ENCODE measurements at places on chromosomes 6 and 20. TPM values are rescaled to one million over a fixed set of nuclear protein-coding genes. Genes with fewer than 3 reads are reported as not detected.
A peak's percentile ranks its signal among the peaks of the same experiment; 100 is the strongest.

Gene TINAG
- total RNA-seq, result 3.5 TPM

DNA sequence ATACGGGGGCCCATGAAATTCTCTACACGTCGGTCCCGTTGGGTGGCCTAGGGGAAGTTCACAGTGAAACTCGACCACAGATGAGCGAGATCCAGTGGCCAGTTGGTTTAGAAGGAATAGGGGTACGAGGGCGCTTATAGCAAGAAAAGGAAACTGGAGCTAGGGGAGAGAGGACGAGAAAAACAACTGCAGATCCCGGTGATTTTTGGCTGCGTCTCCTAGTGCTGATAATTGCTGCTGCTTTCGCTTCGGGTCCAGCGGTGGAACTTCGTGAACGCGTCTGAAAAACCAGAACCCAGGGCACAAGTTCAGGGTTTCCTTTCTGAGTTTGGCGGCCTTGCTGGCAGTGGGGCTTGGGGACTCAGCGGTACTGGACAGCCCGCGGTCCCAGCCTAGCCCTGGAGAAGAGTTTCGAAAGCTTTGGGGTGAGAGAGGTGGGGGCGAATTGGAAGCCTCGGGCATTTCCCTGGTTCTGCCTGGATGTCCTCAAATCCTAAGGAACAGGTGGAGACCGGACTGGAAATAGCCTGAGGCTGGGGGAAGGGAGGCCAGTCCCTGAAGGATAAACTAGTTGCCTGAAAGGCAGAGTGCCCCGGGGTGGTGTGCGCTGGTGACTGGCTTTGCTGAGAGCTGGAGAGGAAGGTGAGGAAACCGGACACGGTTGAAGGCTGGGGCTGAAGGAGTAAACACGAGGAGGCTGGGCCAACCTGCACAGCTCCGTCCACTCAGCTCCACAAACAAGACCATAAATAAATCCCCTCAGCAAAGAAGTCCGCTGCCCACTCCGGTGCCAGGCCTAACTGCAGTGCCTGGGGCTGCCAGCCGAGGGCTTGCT lies 793 bp downstream of the GMPR start:
- H3K4me3 ChIP-seq, result peak overlapping the region; percentile 73
- H3K4me1 ChIP-seq, result peaks cover 31% of the 10 kb centered on the region
- DNase-seq, result peak; percentile 80

DNA sequence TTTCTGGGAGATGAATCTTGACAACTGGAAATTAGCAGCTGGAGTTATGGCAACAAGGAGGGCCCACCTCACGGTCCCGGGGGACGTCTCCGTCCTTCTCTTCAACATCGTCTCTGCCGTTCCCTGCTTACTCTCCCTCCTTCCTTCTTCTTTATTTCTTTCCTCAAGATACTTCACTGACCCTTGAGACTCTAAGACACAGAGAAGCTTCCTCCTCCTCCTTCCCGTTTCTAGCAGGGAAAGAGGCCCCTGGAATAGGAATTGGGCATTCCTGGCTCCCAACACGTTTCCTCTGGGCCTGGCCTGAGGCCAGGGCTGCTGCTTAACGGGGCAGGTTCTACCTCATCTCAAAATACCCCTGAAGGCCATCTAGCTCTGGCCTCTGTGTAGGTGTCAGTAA lies 189.9 kb upstream of the GMDS start:
- H3K36me3 ChIP-seq, result no peaks in the 10 kb centered on the region

GRCh38 chr20:48230216-48230615 lies 444.9 kb upstream of the SULF2 start:
- H3K27ac ChIP-seq, result no peak overlapping the region
- no peaks in the 10 kb centered on the region for H3K27me3 ChIP-seq

- H3K4me1 ChIP-seq, result peaks cover 7% of the 10 kb centered on the region
- DNase-seq, result no peak
- peaks cover 9% of the 10 kb centered on the region for H3K36me3 ChIP-seq
- no peak overlapping the region for H3K4me3 ChIP-seq
- H3K27me3 ChIP-seq, result no peaks in the 10 kb centered on the region
These were observed 5.5 kb downstream of the ZNF334 start for GRCh38 chr20:46507760-46508407.

DNA sequence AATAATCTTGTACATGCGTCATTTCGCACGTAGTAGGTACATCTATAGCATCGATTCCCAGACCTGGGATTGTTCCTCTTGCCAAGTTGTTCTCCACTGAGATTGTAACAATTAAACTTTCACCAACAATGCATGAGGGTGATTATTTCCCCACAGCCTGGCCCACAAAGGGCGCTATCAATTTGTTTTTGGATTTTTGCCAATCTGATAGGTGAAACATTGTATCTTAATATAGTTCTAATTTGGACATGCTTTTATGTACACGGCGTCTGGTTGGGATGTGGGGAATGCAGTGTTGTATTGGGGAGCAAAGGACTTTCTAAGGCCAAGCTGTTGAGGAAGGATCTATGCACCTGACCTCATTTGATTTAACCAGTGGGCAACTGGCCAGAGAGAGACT lies 59.5 kb downstream of the VEGFA start:
- H3K27me3 ChIP-seq, result no peaks in the 10 kb centered on the region
- H3K27ac ChIP-seq, result no peak overlapping the region
- DNase-seq, result no peak
- H3K36me3 ChIP-seq, result no peaks in the 10 kb centered on the region
- H3K4me1 ChIP-seq, result peaks cover 27% of the 10 kb centered on the region
- H3K4me3 ChIP-seq, result no peak overlapping the region

- peaks cover 73% of the 10 kb centered on the region for H3K27me3 ChIP-seq
- no peaks in the 10 kb centered on the region for H3K36me3 ChIP-seq
- H3K4me1 ChIP-seq, result peaks cover 16% of the 10 kb centered on the region
- DNase-seq, result peak; percentile 87
- H3K4me3 ChIP-seq, result no peak overlapping the region
- no peak overlapping the region for H3K27ac ChIP-seq
These were observed 4.9 kb upstream of the BIRC7 start for GRCh38 chr20:63230800-63231268.

DNA sequence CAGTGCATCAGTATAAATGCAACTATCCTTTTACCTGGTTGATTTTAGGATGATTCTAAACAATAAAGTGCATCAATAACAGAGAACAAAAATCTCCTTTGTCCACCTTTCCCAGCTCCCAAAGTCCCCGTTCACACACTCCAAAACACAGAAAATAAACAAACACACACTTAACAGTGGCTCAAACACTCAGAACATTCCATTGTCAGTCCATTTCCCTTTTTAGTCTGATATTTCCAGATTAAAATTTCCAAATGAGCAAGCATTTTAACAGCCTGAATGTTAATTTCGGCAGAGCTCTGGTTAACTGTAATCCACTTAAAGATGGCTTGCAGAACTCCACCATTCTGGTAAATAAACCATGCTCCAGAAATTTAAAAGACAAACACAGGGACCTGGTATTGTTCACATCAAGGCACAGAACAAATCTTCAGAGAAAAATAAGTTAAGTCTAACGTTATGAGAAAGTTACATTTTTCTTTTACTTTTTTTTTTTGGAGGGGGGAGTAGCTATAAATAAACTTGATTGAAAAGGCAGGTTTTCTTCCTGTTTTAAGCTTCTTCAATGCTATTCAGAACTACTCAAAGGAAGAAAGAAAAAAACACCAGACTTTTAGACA lies 100.8 kb downstream of the DST start:
- H3K4me3 ChIP-seq, result peak overlapping the region; percentile 60
- H3K4me1 ChIP-seq, result peaks cover 56% of the 10 kb centered on the region
- DNase-seq, result no peak
- H3K27me3 ChIP-seq, result no peaks in the 10 kb centered on the region

DNA sequence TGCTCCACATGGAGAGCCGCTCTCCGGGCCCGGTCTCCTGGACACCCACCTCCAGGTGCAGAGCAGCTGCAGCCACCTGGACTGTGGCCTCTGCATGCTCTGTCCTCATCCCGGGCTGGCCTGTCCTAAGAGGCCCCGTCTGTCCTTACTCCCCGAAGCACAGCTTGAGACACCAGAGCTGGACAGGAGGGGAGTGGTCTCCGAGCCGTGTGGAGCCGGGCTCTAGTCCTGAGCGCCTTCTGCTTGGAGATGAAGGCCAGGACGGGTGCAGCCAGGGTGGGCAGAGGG lies 6.7 kb upstream of the NTSR1 start:
- H3K4me1 ChIP-seq, result peaks cover 11% of the 10 kb centered on the region
- no peaks in the 10 kb centered on the region for H3K36me3 ChIP-seq
- H3K27ac ChIP-seq, result no peak overlapping the region
- DNase-seq, result no peak
- H3K4me3 ChIP-seq, result no peak overlapping the region

Gene SLC16A10
- 4.9 TPM for total RNA-seq

DNA sequence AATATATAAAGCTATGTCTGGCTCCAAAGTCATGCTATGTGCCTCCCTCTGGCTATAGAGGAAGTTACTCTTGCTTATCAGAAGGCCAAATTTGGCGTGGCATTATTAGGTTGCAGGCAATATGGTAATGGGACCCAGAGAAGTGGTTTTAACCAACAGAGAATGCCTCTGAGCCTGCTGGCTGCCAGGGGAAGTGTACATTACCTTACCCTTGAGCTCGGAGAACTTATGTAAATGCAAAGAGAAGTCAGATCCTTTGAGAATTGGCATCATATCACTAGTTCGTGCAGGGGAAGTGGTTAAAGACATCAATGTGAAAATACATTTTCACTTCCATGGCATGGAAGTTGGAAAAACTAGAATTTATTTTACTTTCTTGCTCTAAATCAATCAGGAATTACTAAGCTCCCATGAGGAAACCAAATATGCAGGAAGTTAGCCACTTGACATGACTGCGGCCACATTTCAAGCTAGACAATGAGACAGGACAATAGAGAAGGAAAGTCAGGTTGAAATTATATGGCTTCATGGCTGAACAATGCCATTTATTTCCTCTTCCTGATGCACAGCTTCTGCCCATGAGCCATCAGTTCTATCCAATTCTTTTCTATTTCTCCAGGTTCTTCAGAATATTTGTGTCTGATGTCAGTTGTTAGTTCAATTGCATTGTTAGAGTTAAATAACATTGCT lies 134.0 kb upstream of the PHACTR1 start:
- no peak overlapping the region for H3K27ac ChIP-seq
- DNase-seq, result no peak
- H3K4me3 ChIP-seq, result no peak overlapping the region
- peaks cover 12% of the 10 kb centered on the region for H3K4me1 ChIP-seq

Measured in stomach (tissue), 19 donors.